Activated CD4-positive, alpha-beta T cell treated with anti-CD3 and anti-CD28 coated beads, Interleukin-2, amount 50 U/mL, for 16 hours (primary cell): ENCODE measurements at places on chromosomes 11 and 22.

- DNase-seq = no peak
These were observed 11.4 kb upstream of the TCP11L1 start for GRCh38 chr11:33027846-33028536.

DNA sequence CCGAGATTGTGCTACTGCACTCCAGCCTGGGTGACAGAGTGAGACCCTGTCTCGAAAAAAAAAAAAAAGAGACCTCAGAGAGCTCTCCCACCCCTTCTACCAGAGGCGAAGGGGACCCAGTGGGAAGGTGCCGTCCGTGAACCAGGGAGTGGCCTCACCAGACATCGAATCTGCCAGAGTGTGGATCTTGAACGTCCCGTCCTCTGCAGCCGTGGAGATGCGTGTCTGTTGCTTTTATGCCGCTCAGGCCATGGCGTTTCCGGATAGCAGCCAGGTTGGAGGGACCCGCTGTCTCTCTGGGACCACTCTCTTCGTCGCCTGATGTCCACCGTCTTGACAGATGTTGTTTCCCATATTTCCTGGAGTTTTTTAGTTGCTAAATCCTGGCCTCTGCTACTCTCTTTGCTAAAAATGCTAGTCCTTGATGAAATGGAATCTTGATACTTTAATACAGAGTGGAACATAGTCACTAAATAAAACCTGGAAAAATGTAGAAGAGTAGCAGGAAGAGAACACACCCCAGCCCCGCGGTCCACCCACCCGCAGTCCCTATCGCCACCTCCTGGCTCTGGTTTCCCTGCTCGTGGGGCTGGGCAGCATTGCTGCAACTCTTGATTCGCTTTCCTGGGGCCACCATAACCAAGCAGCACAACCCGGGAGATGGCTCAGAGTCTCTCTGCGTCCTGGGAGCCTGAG, 12.0 kb upstream of the MUC6 start:
- no peak for DNase-seq

GRCh38 chr11:32723332-32723731, 71.1 kb downstream of the CCDC73 start:
- DNase-seq = no peak

DNA sequence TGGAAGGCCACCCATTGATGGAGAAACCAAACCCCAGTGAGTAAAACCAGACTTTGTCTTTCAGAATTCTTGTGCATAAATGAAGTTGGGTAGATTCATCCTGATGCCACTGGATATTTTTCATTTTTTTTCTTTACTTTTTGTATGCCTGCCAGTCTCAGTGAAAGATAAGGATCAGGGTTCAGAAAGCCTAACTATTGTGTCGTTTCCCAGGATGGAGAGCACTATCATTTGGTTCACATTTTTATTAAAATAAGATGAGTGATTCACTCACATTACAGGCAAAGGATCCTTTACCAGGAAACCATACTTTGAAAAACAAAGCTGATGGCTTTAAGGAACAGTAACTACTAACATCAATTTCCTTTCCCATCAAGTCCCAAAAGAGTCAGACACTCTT, 52.0 kb downstream of the ARFGAP2 start:
- no peak for DNase-seq

DNA sequence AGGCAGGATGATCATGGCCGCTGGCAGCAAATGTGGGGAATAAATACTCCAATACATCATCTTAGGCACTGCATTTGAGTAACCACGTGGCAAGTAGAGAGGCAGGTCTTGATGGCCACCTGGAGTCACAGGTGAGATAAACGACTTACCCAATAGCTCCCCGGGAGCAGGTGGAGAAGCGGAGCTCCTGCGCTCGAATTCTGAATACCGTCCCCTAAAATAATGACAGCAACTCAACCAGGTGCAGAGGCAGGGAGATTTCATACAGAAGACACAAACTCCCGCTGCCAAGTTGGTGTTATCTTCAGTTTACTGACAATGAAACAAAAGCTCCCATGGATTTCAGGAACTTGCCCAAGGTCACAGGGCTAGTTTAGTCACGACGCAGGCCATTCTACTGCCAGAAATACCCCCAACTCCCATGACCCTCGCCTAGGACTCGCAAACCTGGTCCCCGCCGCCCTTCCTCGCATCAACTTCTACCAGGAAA, 437 bp downstream of the SLC43A3 start:
- DNase-seq = peak; percentile 33

- DNase-seq = no peak
These were observed 1.3 kb upstream of the PARVG start for GRCh38 chr22:44179196-44179988.

GRCh38 chr11:125494031-125494360, 2.1 kb downstream of the FEZ1 start:
- no peak for DNase-seq

- no peak for DNase-seq
These were observed 79.0 kb downstream of the CADM1 start for GRCh38 chr11:115425250-115425649.
